ENCODE measurements at places on chromosomes 1 and 21. TPM values are rescaled to one million over a fixed set of nuclear protein-coding genes. Genes with fewer than 3 reads are reported as not detected.

- H3K4me1 ChIP-seq = peaks cover 8% of the 10 kb centered on the region
- no peaks in the 10 kb centered on the region for H3K27me3 ChIP-seq
- H3K4me3 ChIP-seq = no peak overlapping the region
These were observed 89.9 kb upstream of the CXADR start for GRCh38 chr21:17422931-17423330.

GRCh38 chr1:45785583-45785982 lies 17.8 kb upstream of the MAST2 start:
- no peaks in the 10 kb centered on the region for H3K4me1 ChIP-seq
- H3K27me3 ChIP-seq = no peaks in the 10 kb centered on the region
- no peak for DNase-seq
- no peak overlapping the region for H3K27ac ChIP-seq

Gene LCE1A
- 516 TPM for total RNA-seq

Gene GJA8
- total RNA-seq = not detected

DNA sequence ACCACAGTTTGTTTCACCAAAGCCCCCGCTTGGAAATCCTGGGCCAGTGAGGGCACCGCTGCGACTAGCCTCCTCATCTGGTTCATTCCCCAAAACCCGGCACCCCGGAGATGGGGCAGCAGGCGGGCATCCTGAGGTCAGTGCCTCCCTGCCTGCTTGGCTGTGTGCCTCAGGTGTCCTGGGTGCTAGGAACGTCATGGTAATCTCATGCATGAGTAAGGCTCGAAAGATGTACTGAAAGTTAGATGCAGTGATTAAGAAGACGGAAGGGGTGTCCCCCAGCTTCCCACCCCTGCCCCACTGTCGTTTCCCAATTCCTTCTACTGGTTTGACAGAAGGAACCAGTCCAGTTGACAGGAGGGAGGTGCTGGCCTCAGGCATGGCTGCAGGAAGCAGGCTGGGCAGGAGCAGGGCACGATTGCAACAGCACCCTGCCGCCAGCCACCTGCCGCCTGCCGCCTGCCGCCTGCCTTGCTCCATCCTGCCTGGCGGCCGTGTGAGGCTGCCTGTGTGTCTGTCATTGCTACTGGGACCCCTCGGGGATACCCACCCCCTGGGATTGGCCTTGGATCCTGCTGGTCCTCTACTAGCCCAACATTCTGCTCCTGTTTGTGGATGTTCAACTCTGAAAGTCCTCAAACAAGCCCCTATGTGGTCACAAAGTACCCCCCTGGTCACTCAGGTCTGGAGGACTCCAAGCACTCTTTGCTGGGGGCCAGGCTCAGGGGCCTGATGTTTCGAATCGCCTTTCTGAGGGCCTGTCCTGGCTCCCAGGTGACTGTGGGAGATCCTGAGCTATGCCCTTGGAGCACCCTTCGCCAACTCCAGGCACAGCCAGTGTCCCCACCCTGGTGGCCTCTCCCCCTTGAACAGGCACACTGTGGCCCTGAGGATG lies 73.0 kb upstream of the IFFO2 start:
- DNase-seq = no peak
- no peaks in the 10 kb centered on the region for H3K36me3 ChIP-seq
- H3K4me3 ChIP-seq = no peak overlapping the region
- H3K27me3 ChIP-seq = peaks cover 11% of the 10 kb centered on the region
- H3K4me1 ChIP-seq = peaks cover 36% of the 10 kb centered on the region

DNA sequence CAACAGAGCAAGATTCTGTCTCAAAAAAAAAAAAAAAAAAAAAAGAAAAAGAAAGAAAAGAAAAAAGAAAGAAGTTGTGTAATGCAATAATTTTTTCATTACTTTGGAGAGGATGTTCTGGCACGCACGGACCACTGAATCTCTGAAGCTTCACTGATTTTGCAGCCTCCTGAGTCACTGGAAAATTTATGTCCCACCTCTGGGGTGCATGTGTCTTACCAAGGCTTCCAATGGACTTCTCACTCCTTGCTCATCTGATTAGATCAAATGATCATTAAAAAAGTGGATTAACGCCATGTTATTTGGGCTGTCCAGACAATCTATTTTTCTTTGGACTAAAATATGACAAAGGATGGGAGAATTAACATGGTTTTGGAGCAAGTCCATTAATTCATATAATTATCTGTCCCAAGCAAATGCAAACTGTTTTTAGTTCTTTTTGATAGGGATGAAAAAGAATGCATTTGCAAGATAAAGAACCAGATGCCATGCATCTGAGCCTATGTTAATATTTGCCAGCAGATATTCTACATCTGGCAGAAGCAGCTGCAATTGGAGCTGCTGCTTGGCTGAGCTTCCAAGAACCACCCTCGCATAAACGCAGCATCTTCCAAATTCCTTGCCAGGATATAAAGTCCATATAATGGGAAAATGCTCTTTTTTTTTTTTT lies 10.1 kb upstream of the MAP1LC3C start:
- H3K27ac ChIP-seq = no peak overlapping the region
- no peaks in the 10 kb centered on the region for H3K36me3 ChIP-seq
- no peaks in the 10 kb centered on the region for H3K4me1 ChIP-seq

- no peak for DNase-seq
- peaks cover 6% of the 10 kb centered on the region for H3K4me1 ChIP-seq
- H3K27ac ChIP-seq = no peak overlapping the region
- H3K4me3 ChIP-seq = no peak overlapping the region
- H3K27me3 ChIP-seq = no peaks in the 10 kb centered on the region
These were observed 299.2 kb upstream of the USP25 start for GRCh38 chr21:15430577-15430976.

DNA sequence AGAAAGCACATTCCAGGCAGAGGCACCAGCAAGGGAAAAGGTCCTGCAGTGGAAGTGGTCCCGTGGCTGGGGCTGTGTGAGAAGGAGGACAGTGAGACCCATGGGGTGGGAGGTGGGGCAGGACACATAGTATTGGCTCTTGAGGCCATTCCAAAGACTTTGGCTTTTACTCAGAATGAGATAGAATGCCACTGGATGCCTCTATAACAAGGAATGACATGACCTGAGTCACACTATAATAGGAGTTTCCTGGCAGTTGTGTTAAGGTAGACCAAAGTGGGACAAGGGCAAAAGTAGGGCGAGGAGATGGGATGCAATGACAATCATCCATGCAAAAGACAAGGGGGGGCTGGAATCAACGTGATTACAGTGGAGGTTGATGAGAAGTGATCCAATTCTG lies 24.7 kb upstream of the LAMC2 start:
- H3K27me3 ChIP-seq = no peaks in the 10 kb centered on the region
- no peak overlapping the region for H3K4me3 ChIP-seq
- H3K36me3 ChIP-seq = no peaks in the 10 kb centered on the region
- no peak overlapping the region for H3K27ac ChIP-seq
- no peak for DNase-seq
- H3K4me1 ChIP-seq = peaks cover 12% of the 10 kb centered on the region

DNA sequence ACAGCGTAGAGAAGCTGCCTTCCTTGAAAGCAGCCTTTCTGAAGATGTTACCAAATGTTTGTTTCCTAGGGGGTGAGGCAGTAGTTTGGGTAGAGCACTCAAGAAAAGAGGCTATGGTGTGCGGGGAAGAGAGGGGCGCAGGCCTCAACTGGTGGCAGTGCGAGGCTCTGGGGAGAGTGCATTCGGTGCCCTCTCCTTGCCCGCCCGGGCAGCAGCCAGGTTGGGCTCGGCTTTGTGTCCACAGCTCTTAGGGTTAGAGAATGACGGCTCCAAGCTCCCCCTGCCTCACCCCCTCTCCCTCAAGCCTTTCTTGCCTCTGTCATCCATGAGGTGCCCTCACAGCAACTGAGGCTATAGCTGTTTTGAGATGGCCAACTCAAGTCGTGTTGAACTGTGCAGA lies 899 bp upstream of the SLFNL1 start:
- H3K4me3 ChIP-seq = no peak overlapping the region
- no peaks in the 10 kb centered on the region for H3K27me3 ChIP-seq
- no peak for DNase-seq
- peaks cover 20% of the 10 kb centered on the region for H3K36me3 ChIP-seq
- no peaks in the 10 kb centered on the region for H3K4me1 ChIP-seq

Gene NTNG1
- 4.6 TPM for total RNA-seq

DNA sequence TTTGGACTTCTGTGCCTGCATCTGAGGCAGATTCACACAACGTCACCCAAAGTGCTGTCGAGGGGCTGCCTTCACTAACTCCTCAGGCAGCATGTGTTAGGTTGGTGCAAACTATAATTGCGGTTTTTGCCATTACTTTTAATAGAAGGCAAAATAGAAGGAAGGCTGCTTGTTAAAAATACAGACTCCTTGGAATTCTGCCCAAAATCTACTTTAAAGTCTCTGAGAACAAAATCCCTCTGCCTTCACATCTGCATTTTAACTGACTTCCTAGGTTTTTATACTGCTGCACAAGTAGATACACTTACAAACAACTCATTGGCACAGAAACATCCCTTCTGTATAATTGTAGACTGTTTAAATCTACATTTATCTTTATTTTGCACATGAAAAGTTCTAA lies 41.3 kb upstream of the SLC19A2 start:
- peaks cover 30% of the 10 kb centered on the region for H3K4me1 ChIP-seq
- no peak overlapping the region for H3K4me3 ChIP-seq
- no peak for DNase-seq
- peak overlapping the region; percentile 72 for H3K27ac ChIP-seq
- H3K27me3 ChIP-seq = no peaks in the 10 kb centered on the region

- H3K4me1 ChIP-seq = no peaks in the 10 kb centered on the region
- H3K36me3 ChIP-seq = no peaks in the 10 kb centered on the region
- no peaks in the 10 kb centered on the region for H3K27me3 ChIP-seq
These were observed 235.3 kb upstream of the ESRRG start for GRCh38 chr1:216958569-216958968.

- no peaks in the 10 kb centered on the region for H3K27me3 ChIP-seq
- DNase-seq = no peak
- peaks cover 49% of the 10 kb centered on the region for H3K36me3 ChIP-seq
These were observed 17.5 kb downstream of the CSDE1 start for GRCh38 chr1:114740331-114740730.

- peak overlapping the region; percentile 2 for H3K4me3 ChIP-seq
- H3K36me3 ChIP-seq = peaks cover 47% of the 10 kb centered on the region
- H3K27me3 ChIP-seq = no peaks in the 10 kb centered on the region
These were observed 20.9 kb upstream of the NCMAP start for GRCh38 chr1:24535021-24535424.

Gene XCL2
- total RNA-seq = not detected

DNA sequence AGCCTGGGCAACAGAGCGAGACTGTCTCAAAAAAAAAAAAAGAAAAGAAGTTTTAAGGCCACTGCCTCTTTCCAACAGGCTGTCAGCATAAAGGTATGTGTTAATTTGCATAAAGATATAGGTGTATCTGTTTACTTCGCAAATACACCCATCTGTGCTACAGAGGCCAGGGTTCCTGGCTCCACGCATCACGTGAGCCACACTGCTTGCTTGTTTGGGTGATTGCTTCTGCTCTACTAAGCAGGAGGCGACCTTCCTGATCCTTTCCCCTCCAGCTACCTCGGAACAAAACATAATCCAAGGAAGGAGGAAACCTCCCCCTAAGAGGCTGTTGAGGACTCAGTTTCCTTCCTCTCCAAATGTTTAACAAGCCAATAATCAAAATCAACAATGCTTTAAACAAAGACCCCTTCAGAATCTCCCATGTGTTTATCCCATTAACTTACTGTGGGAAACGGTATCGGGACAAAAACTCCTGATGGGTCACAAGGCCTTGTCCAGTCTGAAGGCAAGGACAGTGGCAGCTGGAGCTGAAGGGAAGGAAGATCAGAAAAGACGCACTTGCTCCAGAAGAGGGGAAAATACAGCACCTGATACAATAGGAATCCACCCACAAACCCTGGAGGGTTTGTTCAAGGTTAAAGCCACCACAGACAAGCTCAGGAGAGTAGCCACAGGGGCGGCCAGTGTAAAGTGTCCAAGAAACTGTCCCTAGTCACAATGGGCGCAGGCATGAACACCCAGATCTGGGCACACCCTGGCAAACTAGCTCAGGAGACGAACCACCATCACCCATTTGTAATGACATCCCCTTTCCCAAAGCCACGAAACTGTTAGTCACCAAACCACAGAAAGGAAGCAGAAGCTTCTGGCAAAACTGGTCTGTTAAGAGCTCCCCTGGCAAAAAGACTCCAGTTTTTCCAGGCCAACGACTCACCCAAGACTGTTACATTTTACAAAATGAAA lies 17.2 kb downstream of the CTNNBIP1 start:
- peaks cover 80% of the 10 kb centered on the region for H3K4me1 ChIP-seq
- H3K27me3 ChIP-seq = no peaks in the 10 kb centered on the region
- H3K27ac ChIP-seq = peak overlapping the region; percentile 94
- H3K36me3 ChIP-seq = peaks cover 3% of the 10 kb centered on the region
- H3K4me3 ChIP-seq = peak overlapping the region; percentile 5
- DNase-seq = no peak

- no peak overlapping the region for H3K27ac ChIP-seq
- DNase-seq = no peak
- H3K4me1 ChIP-seq = no peaks in the 10 kb centered on the region
- no peaks in the 10 kb centered on the region for H3K36me3 ChIP-seq
These were observed 4.1 kb downstream of the S100A7 start for GRCh38 chr1:153456396-153456795.

Gene AMY2A
- not detected for total RNA-seq

GRCh38 chr1:212315907-212316306 lies 30.7 kb downstream of the PPP2R5A start:
- H3K36me3 ChIP-seq = no peaks in the 10 kb centered on the region
- DNase-seq = no peak
- no peaks in the 10 kb centered on the region for H3K27me3 ChIP-seq
- no peak overlapping the region for H3K27ac ChIP-seq
- peaks cover 15% of the 10 kb centered on the region for H3K4me1 ChIP-seq
- H3K4me3 ChIP-seq = no peak overlapping the region

- no peak overlapping the region for H3K27ac ChIP-seq
- H3K4me3 ChIP-seq = no peak overlapping the region
- no peaks in the 10 kb centered on the region for H3K4me1 ChIP-seq
- H3K36me3 ChIP-seq = peaks cover 82% of the 10 kb centered on the region
These were observed 89.9 kb downstream of the RAVER2 start for GRCh38 chr1:64834734-64835133.

- no peaks in the 10 kb centered on the region for H3K36me3 ChIP-seq
- H3K4me3 ChIP-seq = no peak overlapping the region
- peak overlapping the region; percentile 36 for H3K27ac ChIP-seq
- H3K4me1 ChIP-seq = peaks cover 26% of the 10 kb centered on the region
- H3K27me3 ChIP-seq = no peaks in the 10 kb centered on the region
These were observed 46.4 kb upstream of the SLC22A15 start for GRCh38 chr1:115929881-115930280.

DNA sequence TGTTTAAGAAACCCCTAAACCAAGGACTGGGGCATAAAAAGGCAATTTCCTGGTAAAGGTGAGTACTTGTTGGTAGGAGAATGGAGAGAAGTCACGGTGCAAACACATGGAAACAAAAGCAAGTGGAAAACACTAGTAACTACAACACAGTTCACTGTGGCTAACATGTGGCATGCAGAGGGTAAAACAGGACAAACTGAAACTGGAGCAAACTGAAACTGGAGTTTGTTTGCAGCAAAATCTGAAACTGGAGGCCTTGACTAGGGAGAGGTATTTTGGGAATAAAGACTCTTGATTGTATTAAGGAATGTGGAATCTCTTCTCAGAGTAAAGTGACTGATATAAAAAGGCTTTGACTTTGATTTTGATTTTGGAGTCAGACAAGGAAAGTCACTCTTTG lies 376.3 kb upstream of the PRMT6 start:
- no peaks in the 10 kb centered on the region for H3K36me3 ChIP-seq
- H3K4me1 ChIP-seq = no peaks in the 10 kb centered on the region
- H3K4me3 ChIP-seq = no peak overlapping the region
- no peaks in the 10 kb centered on the region for H3K27me3 ChIP-seq
- no peak overlapping the region for H3K27ac ChIP-seq

Gene OR2L8
- not detected for total RNA-seq

Data from suprapubic skin (tissue), 4 donors.